ENCODE measurements at places on chromosomes 16 and 17.

DNA sequence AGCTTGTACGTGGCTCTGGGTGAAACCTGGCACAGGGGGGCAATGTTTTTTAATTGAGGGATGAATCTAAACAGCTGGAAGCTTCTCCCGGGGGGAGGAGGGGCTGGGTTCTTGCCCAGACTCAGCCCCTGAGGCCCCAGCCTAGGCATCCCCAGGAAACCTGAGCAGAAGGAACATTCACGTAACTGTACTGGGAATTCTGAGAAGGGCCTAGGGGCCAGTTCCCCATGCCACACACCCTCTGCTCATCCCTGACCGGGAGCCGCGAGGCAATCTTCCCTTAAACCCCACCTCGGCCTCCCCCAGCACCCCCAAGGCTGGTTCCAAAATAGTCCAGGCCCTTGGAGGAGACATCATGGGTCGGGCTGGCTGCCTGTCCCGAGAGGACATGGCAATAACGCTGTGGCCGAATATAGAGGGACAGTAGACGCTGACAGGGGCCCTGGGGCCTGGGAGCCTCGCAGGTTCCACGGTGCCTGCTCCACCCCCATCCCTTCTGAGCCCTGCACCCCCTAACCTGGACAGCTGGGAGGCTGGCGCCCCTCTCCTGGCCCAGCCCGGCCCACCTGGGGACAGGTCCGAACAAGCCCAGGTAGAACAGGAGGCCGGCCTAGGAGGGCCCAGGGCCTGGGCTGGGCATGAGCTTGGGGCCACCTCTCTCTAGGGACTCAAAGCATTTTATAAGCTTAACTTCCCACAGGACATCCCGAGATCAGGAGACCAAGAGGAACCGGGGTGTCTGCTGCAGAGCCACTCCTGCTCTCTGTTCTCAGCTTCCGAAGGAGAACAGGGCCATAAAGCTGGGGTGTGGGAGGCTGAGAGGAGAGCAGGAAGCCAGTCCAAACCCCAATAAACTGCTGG, 83.2 kb upstream of the TOB1 start:
- no peak for DNase-seq

- DNase-seq: peak; percentile 52
Observed at GRCh38 chr17:1820528-1821252, 9.0 kb downstream of the SMYD4 start.

DNA sequence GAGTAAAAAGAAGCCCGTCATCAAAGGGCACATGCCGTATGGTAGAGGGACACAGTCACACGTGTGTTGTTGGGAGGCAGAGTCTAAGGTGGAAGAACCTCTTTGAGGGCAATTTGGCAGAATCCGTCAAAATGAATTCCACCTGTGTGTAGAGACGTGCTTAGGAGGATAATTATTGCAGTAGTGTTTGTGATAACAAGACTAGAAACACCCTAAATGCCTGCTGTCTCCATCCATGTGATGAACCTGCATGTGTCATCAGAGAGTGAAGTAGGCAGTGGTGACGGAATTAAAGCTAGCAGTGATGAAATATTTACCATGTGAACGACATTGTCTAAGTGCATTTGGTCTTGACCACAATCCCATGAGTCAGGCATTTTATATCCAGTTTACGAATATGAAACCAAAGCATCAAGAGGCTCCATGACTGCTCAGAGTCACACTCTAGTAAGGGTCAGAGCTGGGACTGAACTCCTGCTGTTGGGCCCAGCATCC, 61.3 kb upstream of the ADORA2B start:
- no peak for DNase-seq

- DNase-seq: no peak
Observed at GRCh38 chr17:37092071-37092470, 143.3 kb downstream of the AATF start.

GRCh38 chr17:48378238-48378637, 51.8 kb downstream of the SKAP1 start:
- no peak for DNase-seq

DNA sequence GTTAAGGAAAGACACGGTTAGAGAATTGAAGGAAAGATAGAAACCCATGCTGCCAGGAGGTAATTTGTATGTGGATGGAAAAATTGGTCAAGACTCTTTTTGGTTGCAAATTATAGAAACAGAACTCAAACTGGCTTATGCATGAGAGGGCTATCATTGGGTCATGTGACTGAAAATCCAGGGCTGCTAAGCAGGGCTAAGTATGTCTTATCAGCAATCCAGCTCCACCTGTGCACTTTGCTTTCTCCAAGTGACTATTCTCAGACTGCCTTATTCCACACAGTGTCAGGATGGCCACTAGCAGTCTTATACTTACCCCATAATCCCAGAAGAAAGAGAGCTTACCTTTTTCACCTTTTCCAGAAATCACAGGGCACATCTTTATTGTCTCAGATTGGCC, 113.5 kb downstream of the CBLN1 start:
- no peak for DNase-seq

DNA sequence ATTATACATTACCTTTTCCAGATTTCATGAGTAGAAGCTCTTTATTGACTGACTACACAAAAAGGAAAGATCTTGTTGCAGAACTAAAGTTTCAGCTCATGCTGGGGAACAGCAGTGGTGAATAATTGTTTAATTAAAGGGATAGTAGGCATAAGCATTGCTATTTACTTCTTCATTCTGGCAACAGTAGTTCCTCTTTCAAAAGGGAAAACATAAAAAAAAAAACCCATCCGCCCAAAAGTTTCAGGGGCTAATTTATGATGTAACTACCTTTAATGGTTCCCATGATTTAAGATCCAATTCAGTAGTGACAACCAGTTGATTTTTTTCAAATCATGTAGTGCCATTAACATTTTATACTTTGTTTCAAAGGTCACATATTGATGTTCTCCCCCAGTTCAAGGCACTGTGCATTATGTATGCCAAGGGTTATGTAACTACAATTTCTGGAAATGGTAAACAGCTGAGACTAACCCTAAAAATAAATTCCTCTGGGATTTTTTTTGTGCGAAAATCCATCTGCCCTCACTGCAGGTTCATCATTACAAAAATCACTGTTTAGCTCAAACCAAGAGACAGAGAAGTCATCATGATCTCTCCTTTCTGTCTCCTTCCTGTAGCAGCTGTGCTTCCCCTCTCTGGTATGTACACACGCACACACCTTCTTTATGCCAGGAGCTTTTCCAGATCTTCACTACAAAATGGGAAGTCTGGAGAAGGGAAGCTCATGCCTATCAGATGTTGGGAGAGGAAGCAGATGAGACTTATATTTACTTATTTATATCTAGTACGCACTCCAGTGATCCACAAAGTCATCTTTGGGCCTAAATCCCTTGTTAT, 2.2 kb upstream of the PHLPP2 start:
- DNase-seq: peak; percentile 15

DNA sequence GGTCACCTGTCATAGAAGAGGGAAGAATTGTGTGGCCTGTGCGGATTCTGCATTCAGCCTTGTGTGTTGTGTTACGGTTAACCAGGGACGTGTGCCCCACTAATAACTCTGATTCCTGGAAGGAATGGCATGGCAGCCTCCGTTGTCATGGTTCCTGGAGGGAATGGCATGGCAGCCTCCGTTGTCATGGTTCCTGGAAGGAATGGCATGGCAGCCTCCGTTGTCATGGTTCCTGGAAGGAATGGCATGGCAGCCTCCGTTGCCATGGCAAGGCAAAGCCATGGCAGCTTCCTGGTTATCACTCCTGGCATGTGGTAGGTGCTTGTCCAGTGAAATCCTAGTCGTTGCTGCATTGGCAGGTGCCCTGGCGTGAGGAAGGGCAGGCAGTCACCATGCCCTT, 8.9 kb downstream of the SPG7 start:
- no peak for DNase-seq

DNA sequence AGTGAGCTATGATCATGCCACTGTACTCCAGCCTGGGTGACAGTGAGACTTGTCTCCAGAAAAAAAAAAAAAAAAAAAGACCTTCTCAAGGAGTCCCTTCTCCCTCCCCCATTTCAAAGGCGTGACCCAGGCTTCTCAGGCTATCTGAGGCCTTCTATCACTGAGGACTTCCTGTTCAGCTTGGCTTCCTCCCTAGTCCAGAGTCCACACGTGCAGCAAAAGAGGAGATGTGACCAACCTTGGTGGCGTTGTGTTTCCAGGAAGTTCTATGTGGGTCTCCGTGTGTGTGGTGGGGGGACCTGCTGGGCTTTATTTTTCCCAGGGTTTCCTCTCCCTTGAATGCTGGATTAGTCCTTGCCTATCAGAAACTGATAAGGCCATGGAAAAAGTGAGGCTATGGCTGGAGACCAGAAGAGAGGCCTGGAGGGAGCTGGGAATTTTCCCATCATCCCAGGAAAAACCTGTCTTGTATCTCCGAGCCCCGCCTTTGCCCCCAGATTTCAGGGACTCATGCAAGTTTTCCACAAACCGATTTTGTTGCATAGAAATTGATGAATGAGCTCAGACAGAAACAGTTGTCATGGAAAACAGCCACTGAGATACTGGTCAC, 148.1 kb downstream of the SALL1 start:
- DNase-seq: no peak

DNA sequence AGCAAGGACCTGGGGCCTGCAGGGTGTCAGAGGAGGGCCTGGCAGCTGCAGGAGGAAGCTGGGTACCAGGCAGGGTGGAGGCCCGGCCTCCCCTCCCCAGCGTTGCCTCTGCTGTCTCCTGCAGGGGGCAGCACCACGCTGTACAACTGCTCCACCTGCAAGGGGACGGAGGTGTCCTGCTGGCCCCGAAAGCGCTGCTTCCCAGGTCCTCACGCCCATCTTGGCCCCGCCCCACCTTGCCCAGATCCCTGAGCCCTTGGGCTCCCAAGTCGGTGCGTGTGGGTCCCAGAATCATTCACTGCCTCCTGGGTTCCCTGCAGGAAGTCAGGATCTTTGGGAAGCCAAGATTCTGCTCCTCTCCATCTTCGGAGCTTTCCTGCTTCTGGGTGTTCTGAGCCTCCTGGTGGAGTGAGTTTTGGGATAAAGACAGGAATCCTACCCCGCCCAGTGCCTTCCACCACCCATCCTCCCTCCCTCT, 1.2 kb downstream of the TMEM95 start:
- DNase-seq: peak; percentile 91
